NCI-H1092 treated with DMSO at 0.1 percent for 48 hours (cell line): ENCODE measurements at places on chromosomes 5 and 9.
A peak's percentile ranks its signal among the peaks of the same experiment; 100 is the strongest.

DNA sequence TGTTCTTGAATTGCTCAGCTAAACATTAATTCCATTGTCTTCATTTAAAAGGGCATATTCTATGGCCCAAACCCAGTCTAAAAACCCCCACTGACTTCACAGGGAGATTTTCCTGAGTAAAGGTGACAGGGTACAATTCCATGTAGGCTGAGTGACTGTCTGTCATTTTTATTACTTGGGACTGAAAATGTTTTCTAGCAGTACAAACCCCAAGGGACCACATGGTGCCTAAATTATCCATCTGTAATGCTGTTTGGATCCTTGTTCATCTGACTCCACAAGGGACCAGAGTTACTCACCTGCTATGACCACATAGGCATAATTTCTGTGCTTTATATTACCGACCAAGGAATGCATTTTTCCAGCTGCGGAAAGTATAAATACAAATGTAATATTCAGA lies 349.1 kb downstream of the ZNF608 start:
- DNase-seq: no peak

DNA sequence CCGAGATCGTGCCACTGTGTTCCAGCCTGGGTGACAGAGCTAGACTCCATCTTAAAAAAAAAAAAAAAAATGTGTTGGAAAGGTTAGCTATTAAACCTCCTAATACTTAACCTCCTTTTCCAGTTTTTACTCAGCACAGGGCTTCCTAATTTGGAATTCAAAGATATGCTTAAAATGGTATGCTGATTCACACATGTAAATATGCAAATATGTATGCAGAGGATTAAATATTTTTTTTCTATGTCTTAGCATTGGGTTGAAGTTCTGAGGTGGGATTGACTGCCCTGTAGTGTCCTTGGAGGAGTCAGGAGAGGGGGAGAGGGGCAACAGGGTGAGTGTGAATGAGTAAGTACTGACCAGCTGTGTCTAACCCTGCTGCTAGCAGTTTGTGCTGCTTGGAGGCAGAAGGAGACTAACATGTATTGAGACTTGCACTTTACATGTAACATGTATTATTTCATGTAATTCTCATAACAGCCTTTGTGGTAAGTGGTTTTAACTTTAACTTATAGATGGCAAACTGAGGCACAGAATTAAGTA lies 63.2 kb downstream of the SLC44A1 start:
- DNase-seq: no peak

GRCh38 chr5:172235132-172235780 lies 41.3 kb downstream of the EFCAB9 start:
- no peak for DNase-seq

- no peak for DNase-seq
Observed at GRCh38 chr5:163649514-163649913, 144.1 kb downstream of the MAT2B start.

DNA sequence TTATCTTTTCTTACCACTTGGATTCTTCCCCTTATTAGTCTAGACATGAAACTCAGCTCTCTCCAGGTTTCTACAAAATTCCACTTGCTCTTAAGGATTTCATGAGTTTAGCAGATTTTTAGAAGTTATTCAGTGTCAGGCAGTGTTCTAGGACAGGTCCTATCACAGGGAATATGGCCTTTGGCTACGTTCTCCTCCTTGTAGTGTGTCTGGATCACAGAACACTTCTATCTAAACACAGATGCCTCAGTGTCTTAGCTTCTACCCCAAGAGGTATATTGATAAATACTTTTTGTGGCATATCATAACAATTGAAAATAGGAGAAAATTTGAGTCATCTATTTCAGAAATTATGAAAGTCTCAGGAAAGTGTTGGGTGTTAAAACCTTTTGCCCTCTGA lies 15.6 kb downstream of the RAB3C start:
- no peak for DNase-seq

- no peak for DNase-seq
Observed at GRCh38 chr9:135729480-135729879, 27.5 kb downstream of the KCNT1 start.

DNA sequence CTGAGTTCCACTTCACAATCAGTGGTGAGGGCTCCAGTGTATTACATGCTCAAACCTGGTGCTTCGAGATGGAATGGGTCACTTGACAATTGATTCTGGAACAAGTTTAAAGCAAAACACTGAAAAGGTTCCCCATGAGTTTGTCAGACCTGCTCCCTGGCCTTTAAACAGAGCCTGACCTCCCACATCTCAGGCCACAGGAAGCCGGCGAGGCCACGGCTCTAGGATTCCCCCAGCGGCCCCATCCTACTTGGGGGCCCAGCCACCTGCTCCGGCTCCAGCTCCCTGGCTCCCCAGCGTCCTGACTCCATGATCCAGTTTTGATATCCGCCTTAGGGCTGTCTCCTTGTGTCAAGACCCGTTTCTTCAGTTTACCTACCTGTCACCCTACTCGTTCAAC lies 62.0 kb downstream of the TTLL11 start:
- no peak for DNase-seq

- no peak for DNase-seq
Observed at GRCh38 chr5:81021486-81021885, 61.3 kb downstream of the RASGRF2 start.

DNA sequence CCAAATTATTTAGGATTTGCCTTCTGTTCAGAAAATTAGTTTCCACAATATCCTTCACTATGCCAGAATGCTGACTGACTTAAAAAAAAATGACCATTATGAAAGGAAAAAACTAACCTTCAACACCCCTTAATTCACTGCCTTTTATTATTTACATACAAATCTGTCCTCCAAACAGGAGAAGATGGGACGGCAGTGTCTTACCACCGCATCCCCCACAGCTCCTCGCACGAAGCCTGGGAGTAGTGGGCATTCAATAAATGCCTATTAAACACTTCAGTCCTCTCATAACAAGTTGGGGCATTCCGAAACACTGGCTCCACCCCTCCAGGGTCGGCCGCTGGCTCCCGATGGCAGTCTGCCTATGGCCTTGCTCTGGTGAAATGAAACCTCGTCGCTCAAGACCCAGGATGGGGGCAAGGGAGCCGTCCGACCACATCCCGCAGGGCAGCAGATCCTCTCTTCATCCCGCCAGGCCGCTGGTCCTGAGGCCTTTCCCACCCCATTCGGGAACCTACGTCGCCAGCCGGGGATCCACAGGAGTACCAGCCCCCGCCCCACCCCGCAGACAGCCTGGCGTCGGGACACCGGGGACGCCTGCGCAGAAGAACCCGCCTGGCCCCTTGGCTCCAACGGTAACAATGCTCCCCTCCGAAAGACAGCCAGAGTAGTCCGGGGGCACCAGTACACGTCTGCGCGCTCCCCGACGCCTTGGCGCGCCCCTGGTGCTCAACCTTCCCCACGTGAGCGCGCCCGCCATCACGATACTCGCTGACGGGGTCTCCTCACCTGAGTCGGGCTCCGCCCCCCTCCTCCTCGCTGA lies 613 bp downstream of the ZBTB5 start:
- DNase-seq: no peak

DNA sequence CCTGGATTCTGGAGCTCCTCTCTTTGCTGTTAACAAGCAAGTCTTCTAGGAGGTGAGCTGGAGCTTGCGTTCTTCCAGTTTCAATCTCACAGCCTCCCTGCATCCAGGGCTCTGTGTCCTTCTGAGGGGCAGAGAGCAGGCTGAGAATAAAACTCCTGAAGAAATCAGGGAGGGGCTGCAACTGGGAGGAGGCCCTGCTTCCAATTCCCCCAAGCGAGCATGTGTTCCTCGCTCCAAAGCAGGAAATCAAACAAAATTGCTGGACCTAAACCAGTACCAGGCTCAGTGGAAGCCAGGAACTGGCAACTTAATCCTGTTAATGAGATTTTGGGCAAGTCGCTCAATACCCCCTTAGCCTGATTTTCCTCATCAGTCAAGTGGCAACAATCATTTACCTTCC lies 181.8 kb downstream of the ASTN2 start:
- no peak for DNase-seq

GRCh38 chr5:9437741-9438240 lies 108.1 kb downstream of the SEMA5A start:
- no peak for DNase-seq

DNA sequence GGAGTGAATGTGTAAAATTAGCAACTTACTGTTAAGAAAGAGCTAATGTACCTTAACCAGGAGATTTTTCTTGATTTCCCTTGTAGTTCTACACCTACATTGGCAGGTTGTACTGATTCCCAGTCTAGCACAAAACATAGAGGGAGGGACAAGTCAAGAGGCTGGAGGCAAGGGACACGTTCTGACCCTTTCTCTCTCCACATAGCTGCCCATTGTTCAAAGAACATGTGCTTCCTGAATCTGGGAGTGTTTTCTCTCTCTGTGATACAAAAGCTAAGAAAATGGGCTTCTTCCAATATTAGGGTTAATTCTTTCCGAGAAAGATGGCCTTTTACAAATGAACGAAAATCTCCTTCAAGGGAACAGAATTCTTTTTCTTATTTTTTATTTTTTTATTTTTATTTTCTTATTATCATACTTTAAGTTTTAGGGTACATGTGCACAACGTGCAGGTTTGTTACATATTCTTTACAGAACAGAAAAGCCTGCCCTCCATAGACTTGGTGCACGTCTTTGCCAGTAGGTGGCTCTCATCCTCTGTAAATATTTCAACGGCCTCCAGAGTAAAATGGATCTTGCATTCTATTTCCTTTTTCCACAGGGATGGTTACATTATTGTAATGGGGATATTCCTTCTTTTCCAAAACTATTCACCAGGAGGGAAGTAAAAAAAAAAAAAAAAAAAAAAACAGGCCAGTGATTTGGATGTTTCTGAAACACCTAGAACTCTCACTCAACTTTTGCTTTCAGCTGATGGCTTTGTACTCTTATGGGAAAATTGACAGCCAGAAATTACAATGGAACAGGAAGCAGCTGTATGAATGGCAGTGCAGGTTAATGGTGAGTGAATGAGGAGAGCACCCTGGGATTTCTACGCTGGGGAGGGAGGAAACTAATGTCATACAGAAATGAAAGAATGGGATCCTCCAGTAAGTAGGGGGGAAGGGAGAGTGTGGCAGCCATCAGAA lies 13.1 kb upstream of the IFNA5 start:
- DNase-seq: peak; percentile 71

DNA sequence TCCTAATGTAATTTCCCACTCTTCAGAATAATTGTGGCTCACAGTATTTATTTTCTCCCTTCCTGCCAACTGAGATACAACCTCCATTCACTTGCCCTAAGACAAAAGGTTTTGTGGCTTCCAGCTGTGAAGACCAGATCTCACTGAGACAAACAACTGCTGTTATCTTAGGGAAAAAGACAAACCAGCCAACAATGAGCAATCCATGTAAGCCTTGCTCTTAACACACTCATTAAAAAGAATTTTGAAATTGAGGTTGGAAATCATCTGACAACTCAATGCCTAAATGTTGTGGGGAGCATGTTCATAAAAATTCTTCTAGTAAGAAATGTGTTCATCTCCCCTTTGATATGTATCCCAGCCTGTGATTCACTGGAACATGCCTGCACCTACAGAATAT lies 132.9 kb downstream of the ADAMTSL1 start:
- DNase-seq: peak; percentile 59

DNA sequence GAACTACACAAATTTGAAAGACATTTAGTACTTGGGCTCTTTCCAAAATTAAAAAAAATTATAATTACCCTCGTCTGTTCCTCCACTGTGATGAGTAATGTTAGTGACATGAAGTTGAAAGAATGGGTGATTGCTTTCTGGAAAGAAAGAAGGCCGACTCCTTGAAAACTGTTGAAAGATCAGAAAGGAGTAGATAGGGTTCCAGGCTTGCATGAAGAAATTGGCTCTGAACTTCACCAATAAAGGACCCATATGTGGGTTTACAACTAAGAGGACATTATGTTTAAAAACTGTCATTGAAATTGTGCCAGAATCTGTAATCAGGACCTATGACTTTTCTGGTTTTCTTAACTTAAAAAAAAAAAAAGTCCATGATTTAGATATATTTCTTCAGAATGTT lies 20.7 kb upstream of the MOCS2 start:
- DNase-seq: no peak

- DNase-seq: no peak
Observed at GRCh38 chr9:137354845-137355760, 53.0 kb upstream of the NRARP start.

GRCh38 chr9:134669399-134669955 lies 27.9 kb downstream of the COL5A1 start:
- DNase-seq: no peak

DNA sequence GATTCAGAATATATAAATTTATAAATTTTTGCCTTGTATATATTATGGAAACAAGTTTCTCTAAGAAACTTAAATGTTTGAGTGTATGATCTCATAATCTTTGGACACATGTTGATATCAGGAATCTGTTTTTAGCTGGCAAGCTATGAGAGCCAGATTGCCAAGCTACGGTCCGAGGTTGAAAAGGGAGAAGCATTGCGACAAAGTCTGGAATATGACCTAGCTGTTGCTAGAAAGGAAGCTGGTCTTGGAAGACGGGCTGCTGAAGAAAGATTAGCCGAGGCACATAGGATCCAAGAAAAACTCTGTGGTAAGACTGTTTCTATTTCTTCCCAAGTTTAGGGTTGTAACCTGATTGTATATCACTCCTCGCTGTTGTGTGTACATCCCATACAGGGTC lies 25.9 kb downstream of the CCDC171 start:
- no peak for DNase-seq

- DNase-seq: no peak
Observed at GRCh38 chr9:37126214-37126788, 5.9 kb downstream of the ZCCHC7 start.

DNA sequence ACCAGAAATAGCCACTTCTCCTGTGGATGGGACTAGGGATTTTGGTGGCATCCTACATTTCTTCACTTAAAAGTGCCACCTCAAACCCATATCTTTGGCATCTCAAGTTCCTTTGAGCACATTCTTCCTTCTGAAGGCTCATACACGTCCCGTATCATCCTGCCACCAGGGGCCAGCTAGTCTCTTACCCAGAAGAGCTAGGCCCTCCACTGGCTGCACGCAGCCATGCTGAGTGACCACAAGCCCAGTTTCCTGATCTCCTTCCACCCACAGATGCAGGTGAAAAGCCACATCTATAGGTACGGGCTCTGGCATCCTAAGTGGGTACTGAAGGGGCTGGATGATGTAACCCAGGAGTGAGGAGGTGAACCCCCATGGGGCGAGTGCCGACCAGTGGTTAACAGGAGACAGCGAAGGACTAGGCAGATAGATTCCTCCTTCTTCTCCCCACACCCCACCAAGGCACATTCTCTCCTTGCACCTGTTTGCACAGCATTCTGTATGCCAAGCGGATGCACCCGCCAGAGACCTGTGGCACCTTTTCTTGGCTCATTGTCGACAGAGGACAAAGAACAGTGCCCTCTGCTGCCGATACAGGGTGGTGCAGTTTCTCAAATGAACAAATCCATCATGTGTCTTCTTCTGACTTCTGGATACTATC lies 14.4 kb upstream of the SCGB3A1 start:
- DNase-seq: peak; percentile 2

- DNase-seq: no peak
Observed at GRCh38 chr5:66869347-66869746, 273.2 kb downstream of the MAST4 start.

GRCh38 chr9:110059461-110059860 lies 148.5 kb downstream of the C9orf152 start:
- DNase-seq: no peak

GRCh38 chr5:179765400-179765799 lies 28.4 kb upstream of the LTC4S start:
- DNase-seq: no peak

- DNase-seq: no peak
Observed at GRCh38 chr5:68499987-68500386, 284.4 kb downstream of the PIK3R1 start.

GRCh38 chr5:178467568-178468195 lies 122.5 kb downstream of the COL23A1 start:
- no peak for DNase-seq
